Effector CD4-positive, alpha-beta T cell (primary cell): ENCODE measurements at places on chromosomes 3 and 15.

- no peak for DNase-seq
Measured at GRCh38 chr3:53464424-53464823, 30.0 kb upstream of the CACNA1D start.

GRCh38 chr3:156847752-156848448 lies 21.7 kb downstream of the LEKR1 start:
- DNase-seq: no peak

- DNase-seq: no peak
Measured at GRCh38 chr3:11611341-11611799, 32.3 kb downstream of the VGLL4 start.

DNA sequence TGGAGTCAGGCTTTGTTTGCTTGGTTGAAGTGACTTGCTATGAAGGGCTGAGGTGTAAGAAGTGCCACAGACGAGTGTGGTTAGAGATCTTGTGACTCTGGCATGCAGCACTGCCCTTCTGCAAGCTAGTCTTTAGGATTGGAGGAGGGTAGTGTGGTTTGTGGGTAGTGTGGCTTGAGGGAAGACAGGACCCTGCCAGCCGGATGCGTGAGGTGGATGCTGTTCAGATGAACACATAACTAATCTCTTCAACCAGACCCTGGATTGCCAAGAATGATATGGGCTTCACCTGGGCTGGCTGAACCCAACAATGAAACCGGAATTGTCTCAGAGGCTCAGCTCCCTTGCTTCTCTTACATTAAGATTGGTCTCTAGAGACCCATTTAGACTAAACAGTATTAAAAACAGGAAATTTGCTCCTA lies 32.7 kb downstream of the STARD9 start:
- no peak for DNase-seq

- DNase-seq: no peak
Measured at GRCh38 chr15:51314391-51315337, 23.7 kb downstream of the CYP19A1 start.

- no peak for DNase-seq
Measured at GRCh38 chr3:122674339-122674738, 6.3 kb upstream of the PARP14 start.

GRCh38 chr3:183515968-183516851 lies 39.3 kb downstream of the KLHL6 start:
- peak; percentile 58 for DNase-seq

GRCh38 chr15:31867536-31868442 lies 162.5 kb upstream of the CHRNA7 start:
- peak; percentile 25 for DNase-seq

- DNase-seq: no peak
Measured at GRCh38 chr3:134965865-134966481, 170.9 kb downstream of the EPHB1 start.

- no peak for DNase-seq
Measured at GRCh38 chr3:179882292-179882691, 154.4 kb downstream of the PEX5L start.

GRCh38 chr3:97968376-97968775 lies 3.9 kb downstream of the RIOX2 start:
- no peak for DNase-seq

- no peak for DNase-seq
Measured at GRCh38 chr15:40533763-40534364, 31.0 kb downstream of the CCDC32 start.

- no peak for DNase-seq
Measured at GRCh38 chr3:514192-514591, 317.6 kb downstream of the CHL1 start.

DNA sequence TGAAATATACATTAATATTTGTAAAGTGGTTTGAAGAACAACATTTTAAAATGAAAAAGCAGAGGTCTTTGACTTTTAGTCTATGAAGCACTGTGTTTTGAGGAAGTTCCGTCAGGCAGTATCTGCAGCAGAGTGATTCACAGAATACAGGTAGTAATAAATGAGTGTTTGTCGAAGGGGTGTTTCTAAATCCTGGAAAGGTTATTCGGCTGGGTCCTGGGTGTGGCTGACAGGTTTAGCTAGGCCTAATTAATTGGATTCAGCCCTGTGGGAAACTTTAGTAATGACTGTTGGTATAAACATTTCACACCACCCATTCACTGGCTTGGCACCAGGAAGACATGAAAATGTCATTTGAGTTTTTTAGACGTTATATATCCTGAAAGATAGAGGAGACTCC lies 51.3 kb downstream of the TIPARP start:
- no peak for DNase-seq

DNA sequence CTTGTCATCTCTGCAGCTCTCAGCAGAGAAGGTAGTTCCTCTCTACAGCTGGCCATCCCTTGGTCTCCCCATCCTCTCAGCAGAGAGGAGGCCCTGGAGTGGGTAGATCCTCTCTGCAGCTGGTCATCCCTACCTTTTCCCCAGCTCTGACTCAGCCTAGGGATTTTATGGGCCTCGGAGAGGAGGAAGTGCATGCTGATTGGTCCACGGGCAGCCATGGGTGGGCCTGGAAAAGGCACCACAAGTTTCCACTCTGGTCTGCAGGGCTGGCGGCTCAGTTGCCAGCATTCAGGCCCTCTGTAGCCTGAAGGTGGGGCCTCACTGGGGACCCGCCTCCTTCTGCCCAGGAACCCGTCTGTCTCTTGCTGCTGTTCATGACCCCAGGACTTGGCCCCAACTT lies 36.9 kb downstream of the NR1D2 start:
- no peak for DNase-seq

DNA sequence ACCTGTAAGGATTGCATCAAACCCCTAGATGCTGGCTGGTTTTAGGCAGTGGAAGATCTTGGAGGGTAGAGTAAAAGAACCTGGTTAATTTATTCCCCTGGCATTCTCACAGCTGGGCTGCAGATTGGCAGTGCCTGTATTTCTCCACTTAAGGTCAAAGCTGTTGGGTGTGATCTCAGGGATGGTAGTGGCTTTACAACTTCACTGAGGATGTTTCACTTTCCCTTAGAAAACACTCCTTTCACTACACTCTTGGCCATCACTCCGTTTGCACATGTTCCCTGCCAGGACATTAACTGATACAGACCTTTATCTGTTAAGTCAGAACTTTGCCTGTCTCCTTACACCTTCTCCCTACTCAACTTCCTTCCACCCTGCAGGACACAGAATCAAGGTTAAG lies 779.1 kb upstream of the SEMA6D start:
- no peak for DNase-seq

DNA sequence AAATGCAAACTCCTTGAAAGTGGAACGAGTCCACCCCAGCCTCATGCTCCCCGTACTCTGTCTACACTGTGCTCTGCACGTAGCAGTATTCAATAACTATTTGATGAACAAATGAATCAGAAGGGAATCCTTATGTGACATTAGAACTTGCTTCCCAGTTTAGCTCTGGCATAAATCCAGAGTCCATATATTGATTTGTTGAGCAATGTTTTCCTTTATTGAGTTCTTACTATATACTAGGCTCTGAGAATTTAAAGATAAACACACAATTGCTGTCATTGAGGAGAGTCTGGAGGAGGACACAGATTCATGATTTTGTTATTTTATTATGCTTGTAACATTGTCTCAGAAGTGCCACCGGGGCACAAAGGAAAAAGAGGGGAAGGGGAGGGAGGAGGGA lies 71.1 kb upstream of the GATM start:
- no peak for DNase-seq

GRCh38 chr15:47431501-47431900 lies 285.8 kb upstream of the SEMA6D start:
- DNase-seq: no peak

GRCh38 chr3:43496740-43497375 lies 125.0 kb downstream of the ANO10 start:
- DNase-seq: no peak

DNA sequence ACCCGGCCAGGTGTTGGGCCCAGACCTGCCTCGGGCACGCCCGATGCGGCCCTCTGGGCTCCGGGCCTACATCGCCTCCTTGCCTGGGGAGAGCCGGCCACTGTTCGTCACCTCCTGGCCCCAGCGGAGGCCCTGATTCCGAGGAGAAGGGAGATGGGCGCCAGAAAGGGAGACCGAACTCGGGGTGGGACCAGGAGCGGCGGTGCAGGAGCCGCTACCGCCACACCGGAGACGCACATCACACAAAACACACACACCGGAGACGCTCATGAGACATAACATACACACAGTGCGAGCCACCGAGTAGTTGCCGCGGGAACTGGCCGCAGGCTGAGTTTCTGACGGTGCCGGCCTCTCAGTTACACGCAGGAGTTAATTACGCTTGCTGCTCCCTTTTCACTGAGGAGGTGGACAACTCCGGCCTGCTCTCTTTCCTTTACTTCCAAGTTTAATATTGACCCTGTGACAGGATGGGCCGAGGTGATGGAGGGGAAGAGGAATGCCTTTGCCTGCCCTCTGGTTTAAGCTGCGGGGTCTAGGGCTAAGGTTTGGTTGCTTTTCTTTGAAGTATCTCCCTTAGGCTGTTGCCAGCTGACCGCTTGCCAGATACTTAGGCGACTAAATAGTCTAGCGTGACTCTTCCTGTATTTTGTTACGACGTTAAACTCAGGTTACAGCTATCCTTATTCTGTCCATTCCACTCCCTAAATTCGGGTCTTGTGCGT lies 570 bp downstream of the PCNP start:
- peak; percentile 36 for DNase-seq

- DNase-seq: no peak
Measured at GRCh38 chr3:21426920-21427319, 324.1 kb downstream of the ZNF385D start.

DNA sequence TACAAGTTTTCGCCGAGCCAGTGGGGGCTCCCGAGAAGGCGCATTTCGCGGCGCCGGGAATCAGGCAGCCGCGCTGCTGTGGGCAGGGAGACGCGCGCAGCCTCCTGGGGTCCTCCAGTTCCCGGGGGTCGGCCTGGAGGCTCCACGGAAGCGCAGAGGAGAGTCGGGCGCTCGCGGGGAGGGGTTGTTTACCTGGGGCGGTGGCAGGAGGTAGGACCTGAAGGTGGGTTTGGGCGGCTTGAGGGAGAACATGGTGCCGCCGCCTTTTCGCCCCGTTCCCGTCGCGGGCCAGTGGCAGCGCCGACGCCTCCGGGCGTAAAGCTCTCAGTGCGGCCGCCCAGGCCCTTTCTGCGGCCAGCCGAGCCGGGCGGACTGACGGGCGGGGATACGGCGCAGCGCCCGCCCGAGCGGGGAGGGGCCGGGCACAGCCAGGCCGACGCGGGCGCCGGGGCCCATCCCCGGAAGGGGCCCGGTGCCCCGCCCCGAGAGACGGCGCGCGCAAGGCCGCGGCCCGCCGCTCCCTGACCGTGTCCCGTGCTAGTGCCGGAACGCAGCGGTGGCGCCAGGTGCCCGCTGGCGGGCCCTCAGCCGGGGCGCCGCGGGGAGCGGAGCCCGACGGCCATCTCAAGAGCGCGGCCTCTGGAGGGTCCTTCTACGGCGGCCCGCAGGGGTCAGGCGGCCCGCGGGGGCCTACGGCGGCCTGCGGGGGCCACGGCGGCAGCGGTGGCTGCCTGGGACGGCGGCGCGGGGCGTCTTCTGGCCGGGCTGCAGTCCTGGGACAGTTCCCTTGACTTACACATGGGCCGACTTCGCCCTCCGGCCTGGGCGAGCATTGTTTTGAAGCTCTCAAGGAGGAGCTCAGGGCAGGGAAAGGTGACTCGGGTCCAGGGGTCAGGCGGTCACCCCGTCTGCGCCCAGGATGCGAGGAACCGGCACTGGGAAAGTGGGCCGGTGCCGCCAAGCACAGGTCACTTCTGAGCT lies at the start of gene MTMR10:
Gene MTMR10 (minus strand): TSS at position 374 of the 981 bp plus-strand sequence. CDS start 122 bp downstream, at position 252.
- peak; percentile 56 for DNase-seq

DNA sequence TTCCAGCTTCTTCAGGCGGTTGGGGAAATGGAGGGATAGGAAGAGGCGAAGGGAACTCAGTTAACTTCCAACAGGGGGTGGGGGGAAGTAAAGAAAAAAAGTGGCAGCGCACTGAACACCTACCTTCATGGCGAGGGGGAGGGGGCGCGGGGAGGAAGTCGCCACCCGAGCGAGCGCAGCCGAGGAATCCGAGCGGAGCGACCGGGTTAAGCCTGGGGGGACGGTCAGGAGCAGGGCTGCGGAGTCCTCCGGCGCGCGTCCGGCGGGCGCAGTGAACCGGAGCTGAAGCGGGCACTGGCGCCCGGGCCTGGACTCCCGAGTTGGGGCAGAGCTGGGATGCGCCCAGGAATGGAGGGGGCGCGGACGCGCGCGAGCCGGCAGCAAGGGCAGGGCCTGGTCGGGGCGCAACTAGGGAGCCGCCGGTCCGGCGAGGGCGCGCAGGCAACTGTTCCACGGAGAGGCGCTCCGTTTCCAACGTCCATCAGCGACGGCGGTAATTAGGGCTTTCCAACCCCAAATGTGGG lies at the start of gene WNT5A:
Gene WNT5A (minus strand): TSS at position 450 of the 524 bp plus-strand sequence. CDS start 321 bp downstream, at position 129.
- DNase-seq: no peak

GRCh38 chr15:50607129-50607528 lies 60.7 kb upstream of the USP50 start:
- no peak for DNase-seq

GRCh38 chr15:26048669-26049068 lies 185.5 kb upstream of the ATP10A start:
- no peak for DNase-seq
